ENCODE measurements at places on chromosomes 11 and 22. TPM values are rescaled to one million over a fixed set of nuclear protein-coding genes. Genes with fewer than 3 reads are reported as not detected.

Gene PGR
- under 0.01 TPM for total RNA-seq

Gene KCNK4
- under 0.01 TPM for total RNA-seq

Gene BIK
- 1.1 TPM for total RNA-seq

Gene FADS1
- total RNA-seq: 75.5 TPM

Gene GTSE1
- total RNA-seq: 7.5 TPM

Gene TMEM45B
- total RNA-seq: 0.46 TPM

Gene RIMBP3B
- total RNA-seq: not detected

Gene SREBF2
- total RNA-seq: 39.5 TPM

Gene BID
- 32.2 TPM for total RNA-seq

Gene OR51B2
- total RNA-seq: not detected

Gene CCDC15
- 1.6 TPM for total RNA-seq

Gene TANGO2
- total RNA-seq: 43.2 TPM

Gene GNAZ
- 2.6 TPM for total RNA-seq

Gene CBY1
- 23.7 TPM for total RNA-seq

Gene THAP7
- total RNA-seq: 24.2 TPM

Gene APOL5
- total RNA-seq: not detected

Gene MTFP1
- 62.7 TPM for total RNA-seq

Gene STK33
- 1.6 TPM for total RNA-seq

Gene PTPN5
- total RNA-seq: not detected

Gene C11orf16
- total RNA-seq: not detected

Gene LYVE1
- total RNA-seq: 0.32 TPM

Gene CD248
- total RNA-seq: 0.65 TPM

Gene AMPD3
- 0.97 TPM for total RNA-seq

Gene SPINDOC
- 17.2 TPM for total RNA-seq
